GM12892 (cell line): ENCODE measurements at places on chromosomes 5 and 9.
A peak's percentile ranks its signal among the peaks of the same experiment; 100 is the strongest.

DNA sequence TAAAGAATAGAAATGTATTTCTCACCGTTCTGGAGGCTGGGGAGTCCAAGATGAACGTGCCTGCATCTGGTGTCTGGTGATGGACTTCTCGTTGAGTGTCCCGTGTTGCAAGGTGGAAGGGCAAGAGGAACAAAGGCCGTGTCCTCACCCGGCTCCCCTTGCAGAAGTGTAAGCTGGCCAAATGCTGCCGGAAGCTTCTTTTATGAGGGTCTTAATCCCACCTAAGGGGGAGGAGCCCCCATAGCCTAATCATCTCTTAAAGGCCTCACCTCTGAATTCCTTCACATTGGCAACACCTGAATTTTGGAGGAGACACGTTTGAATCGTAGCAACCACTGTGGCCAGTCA, 99.1 kb upstream of the DAP start:
- no peak for DNase-seq

- DNase-seq = no peak
These were observed 4.4 kb downstream of the EIF4EBP3 start for GRCh38 chr5:140551872-140552271.

DNA sequence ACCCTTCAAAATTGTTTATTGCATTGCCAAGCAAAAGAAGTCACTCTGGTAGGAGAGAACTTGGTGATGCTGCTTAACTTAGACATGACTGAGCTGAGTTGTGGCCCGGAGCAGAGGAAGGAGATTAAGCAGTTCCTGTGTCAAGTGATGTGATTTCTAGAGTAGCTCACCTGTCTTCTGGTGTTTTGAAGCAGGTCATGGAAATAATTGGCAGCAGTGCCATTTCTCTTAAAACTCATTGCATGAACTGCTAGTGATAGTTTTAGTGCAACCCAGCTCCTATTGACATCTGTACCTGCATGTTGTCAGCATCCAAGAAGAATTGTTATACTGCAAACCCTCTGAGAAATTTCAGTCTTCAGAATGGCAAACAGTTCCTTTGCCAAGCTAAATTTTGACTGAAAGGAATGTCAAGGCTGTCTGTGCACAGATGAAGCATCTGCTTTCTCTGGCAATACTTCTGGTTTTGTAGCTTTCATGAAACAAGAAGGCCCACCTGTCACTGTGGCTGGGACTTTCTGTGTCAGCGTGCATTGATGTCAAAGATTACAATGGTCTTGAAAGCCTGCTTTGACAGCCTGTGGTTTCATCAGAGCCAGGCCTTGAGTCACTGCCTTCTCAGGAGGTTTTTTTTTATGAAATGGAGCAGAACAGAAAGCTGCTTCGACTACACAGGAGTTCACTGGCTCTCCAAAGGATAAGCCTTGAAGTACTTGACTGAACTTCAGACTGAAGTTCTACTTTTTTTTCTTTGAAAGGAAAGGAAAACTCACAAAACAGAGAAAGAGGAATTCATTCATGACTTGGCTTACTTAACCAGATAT, 90.6 kb downstream of the RALGPS1 start:
- DNase-seq = peak; percentile 50

GRCh38 chr5:61139094-61139873, 23.0 kb downstream of the SMIM15 start:
- no peak for DNase-seq

DNA sequence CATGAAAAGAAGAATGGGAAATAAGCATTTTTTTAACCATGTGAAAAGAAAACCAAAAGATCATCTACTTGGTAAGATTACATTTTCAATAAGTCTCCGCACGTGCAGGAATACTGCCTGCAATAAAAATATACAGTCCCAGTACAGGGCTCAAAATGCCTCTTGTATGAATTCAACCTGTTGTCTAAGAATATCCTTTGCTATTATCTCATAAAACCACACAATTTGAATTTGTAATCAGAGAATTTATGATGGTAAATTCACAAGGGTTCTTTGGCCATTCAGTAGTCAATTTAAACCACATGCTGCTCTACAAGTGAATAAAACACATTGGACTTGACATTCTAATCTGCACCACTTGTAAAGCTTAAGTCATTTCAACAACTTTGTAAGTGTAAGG, 46.6 kb downstream of the ST8SIA4 start:
- no peak for DNase-seq

- DNase-seq = no peak
These were observed 94.9 kb downstream of the ADRB2 start for GRCh38 chr5:148921350-148921749.

DNA sequence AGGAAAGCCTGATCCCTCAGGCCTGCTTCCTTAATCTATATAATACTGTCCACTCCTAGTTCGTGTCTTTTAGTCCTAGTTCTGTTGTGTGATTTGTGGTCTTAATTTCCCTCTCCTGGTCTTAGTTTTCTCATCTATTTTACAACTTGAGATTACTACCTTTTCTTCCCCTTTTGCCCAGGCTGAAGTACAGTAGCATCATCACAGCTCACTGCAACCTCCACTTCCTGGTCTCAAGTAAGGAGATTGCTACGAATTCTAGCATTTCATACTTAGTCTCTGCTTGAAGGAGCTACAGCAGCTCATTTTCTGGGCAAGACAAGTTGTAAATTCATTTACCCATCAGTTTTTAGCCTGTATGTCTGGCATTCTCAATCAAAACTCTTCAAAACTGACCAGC, 5.5 kb downstream of the TRIM32 start:
- DNase-seq = no peak

- DNase-seq = no peak
These were observed 6.0 kb downstream of the DMRT1 start for GRCh38 chr9:847505-847904.

GRCh38 chr9:133031130-133031422, 279 bp downstream of the GTF3C5 start:
- DNase-seq = no peak

DNA sequence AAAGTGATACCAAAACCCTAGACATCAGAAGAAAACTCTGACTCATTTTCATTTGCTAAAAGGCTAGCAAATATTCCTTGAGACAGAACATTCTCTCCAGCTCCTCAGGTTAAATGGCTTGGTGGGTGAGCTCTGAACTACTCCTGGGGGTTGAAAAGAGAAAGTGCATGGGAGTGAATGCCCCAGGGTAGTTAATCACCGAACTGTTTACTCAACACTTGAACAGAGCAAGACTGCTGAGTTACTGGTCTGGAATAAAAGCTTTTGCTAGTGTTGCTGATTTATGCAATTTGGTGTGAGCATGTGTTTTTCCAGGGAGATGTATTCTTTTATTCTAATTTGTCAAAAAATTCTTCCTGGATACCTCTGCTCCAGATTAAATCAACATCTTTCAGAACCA, 88.3 kb upstream of the PRDM9 start:
- no peak for DNase-seq

DNA sequence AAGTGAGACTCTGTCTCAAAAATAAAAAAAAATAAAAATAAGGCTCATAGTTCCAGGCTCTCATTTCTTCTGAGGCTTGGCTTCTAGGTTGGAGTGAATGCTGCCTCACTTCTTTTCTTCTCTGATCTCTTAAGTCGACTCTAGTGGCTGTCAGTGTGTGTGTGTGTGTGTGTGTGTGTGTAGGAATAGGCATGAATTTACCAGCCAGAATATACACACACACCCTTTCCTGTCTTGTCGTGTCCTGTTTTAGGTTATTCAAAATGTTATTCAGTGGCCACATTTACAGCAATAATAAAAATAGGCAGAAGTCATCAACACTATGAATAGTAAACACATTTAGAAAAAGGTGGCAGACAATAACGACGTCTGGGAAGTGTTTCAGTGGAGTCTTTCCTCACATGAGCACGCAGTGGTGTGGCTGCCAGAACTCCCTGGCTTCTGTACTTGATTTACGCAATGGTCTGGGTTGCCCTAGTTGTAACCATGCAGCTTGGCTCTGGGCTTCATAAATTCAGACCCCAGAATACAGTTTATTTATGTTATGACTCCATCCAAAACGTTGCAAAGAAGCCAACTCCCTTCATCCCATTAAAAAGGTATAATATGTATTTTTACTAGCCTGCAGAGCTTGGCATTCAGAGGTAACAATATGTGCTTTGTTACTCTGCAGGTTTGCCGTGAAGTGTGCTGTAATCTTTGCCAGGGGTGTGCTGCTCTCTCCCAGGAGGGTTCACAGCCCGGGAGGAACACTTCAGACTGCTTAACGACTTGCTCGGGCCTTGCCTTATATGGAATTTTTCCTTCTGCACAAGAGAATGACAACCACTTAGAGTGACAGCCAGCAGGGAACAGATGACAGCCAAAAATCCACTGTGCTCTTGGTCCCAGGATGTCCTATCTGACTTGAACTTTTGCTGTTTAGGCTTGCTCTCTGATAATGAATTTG, 34.4 kb upstream of the PALM2AKAP2 start:
- no peak for DNase-seq

- DNase-seq = no peak
These were observed 97.5 kb upstream of the CTSV start for GRCh38 chr9:97136421-97136820.

- DNase-seq = no peak
These were observed 978 bp upstream of the UBE2B start for GRCh38 chr5:134370311-134370870.

DNA sequence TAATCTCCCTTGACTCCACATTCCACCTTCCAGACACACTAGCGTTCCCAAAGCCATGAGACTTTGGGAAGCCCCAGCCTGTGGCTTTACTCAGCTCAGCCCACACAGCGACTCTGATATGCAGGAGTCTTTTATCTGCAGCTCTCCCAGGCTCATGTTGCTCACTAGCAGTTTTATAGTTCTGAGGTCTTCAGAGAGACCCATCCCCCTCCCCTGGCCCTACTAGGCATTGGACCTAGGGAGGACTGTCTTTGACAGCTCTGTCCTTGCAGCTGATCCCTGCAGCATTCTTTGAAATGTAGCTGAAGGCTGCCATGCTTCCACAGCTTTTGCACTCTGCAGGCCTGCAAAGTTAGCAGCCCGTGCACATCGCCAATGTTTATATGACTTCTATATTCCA, 19.9 kb upstream of the CYLC2 start:
- no peak for DNase-seq

DNA sequence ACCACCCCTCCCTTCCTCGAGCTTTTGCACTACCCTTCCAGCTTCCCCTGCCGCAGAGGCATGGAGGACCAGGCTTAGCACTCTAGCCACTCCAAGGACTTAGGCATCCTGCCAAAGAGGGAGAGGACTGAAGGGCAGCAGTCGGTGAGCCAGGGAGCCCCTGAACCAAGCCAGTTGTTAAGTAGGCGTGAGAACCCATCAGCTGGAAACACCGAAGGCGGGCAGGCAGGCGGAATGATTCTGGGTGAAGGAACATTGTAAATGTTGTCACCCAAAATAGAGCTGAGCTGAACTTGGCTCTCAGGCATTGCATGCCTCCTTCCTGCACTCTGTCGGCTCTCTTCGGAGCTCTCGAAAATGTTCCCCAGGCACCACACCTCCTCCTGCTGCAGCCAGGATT, 42.8 kb downstream of the NRG2 start:
- DNase-seq = no peak

GRCh38 chr5:108297042-108297601, 84.8 kb downstream of the FBXL17 start:
- DNase-seq = no peak

DNA sequence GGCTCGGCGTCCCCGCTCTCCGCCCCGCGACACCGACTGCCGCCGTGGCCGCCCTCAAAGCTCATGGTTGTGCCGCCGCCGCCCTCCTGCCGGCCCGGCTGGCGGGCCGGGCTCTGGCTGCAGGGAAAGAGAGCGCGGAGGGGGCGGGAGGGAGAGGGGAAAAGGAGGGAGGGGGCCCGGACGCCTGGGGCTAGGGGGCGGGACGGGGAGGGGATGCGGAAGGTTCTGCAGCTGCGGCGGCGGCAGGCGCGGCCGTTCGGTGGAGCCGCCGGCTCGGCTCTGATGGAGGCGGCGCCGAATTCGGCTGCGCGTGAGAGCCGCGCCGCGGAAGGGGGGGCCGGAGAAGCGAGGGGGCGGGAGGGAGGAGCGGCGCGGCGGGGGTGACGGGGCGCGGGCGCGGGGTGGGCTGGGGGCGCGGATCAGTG, at the start of gene MARCHF11:
TSS of gene MARCHF11 (minus strand) at position 281 of the 425 bp plus-strand sequence. CDS start at position 65, 216 bp downstream.
- no peak for DNase-seq

DNA sequence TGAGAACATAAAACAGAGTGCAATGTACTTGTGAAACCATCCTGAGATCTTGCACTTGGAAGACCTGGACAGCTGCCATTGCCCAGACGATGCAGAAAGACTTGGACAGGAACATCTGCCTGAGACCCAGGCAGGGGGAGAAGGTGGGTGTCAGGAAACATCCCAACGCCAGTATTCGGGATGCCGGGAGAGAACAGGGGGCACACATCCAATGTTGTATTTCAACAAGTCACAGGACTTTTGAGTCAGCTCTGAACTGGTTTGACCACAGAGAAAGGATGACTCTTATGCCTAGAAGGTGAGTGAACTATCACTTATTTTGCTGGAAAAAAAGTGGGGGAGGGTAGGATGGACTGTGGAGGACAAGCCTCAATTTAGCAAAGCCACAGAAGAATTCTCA, 124.6 kb downstream of the ROR2 start:
- no peak for DNase-seq

DNA sequence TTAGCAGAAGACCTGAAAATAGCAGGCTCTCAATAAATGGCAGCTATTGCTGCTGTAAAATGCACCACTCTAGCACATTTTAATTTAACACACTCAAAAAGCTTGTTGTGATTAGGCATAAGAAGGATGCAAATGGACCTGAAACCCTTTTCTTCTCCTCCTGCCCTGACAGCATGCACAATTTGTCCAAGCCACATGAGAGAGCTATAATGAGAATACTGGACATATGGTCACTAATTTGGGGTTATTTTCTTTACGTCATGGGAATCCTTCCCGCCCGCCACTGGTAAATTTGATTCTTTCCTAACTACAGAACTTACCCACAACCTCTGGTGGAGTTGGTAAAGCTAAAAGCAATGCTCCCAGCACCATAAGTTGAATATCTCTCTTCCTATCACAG, 62.1 kb downstream of the TRIM32 start:
- no peak for DNase-seq

- DNase-seq = no peak
These were observed 74.2 kb downstream of the OXCT1 start for GRCh38 chr5:41796061-41796460.

DNA sequence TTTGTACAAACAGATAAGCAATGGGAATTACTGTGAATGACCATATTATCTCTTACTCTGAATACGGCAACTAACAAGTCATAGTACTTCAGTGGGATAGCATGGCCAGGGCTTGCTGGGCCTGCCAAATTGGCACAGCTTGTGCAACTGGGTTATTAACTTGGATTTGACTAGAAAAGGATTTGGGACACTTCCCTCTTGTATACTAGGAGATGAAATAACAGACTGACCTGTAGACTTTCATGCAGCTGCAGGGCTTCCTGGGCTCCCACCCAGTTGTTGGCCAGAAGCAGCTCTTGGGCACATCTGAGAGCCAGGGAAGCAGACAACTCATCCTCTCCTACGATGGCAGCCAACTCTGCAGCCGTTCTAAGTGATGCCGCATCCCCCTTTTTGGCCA, 39.8 kb downstream of the CNOT8 start:
- no peak for DNase-seq

- no peak for DNase-seq
These were observed 466.3 kb downstream of the EFNA5 start for GRCh38 chr5:107204413-107204812.
